GM06990 (cell line): ENCODE measurements at places on chromosomes 7 and 10.

DNA sequence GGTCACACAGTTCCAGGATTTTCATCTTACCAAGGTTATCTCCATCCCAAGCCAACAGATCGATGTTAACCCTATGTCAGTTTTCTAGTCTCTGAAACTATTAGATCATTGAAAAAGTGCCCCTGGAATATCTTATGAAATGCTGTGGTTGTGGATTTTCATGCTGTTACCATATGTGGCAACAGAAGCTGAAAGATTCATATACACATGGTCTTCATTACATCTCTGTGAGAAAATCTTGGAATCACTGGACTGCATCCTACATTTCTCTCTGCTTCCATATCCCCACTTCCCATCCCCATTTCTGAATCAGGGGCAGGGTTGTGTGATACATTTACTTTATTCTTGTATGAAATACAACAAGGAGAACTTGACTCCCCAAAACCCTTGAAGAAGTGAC, 146.1 kb downstream of the SLC16A9 start:
- DNase-seq: no peak

GRCh38 chr10:30847642-30848041, 184.0 kb downstream of the ZNF438 start:
- DNase-seq: no peak

DNA sequence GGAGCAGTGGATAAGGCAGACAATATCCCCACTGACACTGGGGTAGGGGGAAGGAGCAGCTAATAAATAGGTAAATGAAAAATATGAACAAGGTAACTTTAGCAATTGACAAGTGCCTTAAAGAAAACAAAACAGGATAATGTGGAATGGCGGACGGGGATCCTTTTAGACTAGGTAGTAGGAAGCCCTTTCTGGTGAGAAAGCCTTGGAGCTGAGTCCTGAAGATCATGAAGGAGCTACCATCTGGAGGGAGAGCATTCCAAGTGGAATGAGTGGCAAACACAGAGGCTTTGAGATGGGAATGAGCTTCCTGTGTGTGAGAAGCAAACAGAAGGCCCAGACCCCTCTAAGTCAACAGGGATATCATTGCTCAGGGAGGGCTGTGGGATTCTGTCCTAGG, 16.0 kb upstream of the ATXN7L1 start:
- DNase-seq: no peak

- no peak for DNase-seq
Measured at GRCh38 chr7:116740755-116741462, 68.9 kb downstream of the MET start.

DNA sequence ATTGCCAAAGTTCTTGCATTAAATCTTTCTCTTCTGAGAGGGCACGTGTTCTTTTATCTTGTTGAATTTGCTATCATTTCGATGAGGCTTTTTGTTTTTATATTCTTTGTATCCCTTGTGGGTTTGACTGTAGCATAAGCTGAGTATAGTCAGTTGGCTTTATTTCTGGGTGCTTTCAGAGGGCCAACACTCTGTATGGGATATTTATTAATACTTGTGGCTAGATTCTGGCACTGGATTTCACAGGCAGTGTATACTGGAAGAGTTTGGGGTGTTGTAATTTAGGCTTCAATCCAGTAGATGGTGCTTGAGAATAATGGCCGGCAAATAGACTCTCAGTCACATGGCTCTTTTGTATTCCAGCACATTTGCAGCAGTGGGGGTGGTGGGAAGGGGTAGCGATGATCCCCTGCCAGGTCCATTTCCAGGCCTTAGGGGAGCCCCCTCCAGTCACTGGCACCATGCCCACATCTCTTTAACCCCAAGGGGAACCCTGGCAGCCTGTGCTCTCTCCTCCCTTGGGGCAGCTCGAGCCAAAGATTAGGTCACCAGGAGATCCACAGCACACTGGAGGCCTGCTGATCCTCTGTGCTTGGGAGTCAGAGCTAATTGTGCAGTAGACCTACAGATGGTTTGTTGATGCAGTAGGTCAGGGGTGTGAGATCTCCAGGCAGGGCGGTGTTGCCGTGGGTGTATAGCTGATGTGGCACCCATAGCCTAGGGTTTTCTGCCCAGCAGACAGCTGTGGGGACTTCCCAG, 81.8 kb downstream of the PTPN20 start:
- DNase-seq: peak; percentile 18

DNA sequence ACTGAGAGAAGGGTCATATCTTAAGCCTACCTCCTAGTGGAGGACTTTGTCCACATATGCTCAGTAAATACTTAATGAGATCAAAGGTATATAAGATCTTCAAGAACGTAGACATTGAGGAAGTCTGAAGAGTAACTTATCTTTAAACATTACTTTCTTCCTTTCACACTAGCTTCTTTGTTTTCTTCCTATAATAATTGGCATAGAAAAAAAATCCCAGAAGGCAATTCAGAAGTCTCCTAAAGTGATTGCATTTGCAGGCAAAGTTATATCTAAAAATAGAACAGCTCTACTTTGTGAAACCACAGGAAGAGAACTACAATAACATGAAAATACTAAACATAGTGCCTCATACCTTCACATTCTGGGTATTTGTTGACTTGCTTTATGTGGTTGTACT, 150.4 kb downstream of the PPP1R3A start:
- DNase-seq: no peak

DNA sequence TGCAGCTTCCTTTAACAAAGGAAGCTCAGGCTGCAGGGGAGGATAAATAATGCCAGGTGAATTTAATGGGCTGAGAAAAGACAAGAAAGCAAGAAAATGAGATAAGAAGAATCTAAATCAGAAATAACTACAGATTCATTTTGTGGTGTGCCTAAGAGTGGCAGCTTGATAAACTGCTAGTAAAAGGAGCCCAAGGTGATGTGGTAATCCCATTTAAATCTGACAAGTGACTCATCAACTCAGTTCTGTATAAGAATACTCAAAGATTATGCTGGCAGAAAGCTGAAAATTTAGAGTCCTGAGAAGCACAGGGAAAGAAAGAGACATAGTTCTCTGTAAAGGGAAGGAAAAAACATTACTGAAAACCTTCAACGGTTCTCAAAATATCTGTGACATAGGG, 109.4 kb upstream of the PDE1C start:
- no peak for DNase-seq

DNA sequence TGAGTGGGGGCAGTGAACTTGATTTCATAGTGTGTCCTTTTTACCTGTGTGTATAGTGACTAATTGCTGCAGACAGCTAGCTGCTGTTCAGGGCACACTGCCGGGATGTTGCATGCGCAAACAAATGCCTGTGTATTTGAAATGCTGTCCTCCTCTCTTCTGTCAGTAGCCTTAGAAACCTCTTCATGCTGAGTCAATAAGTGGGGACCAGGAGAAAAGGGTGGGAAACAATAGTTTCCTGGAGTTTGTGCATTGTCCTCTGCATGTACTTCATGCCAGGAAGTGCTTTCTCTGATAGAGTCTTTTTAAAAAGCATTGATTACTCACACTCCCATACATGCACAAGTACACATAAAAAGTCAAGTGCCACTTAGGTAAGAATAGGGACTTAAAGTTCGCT, 1183.7 kb upstream of the CELF2 start:
- DNase-seq: no peak

DNA sequence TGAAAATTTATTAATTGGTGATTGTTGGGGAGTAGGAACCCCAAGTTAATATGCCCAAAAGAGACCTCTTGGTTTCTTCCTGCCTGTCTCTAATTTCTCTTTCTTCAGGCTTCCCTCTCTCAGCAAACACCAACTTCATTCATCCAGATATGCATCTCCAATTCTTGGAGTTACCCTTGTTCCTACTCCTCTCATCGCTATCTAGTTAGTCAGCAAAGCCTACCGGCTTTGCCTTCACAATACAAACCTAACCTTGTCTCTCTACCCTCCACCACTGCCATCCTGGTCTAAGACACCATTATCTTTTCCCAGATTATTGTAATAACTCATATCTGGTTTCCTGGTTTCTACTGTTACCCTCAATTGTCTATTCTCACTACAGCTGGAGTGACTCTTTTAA, 47.9 kb downstream of the MRPL32 start:
- DNase-seq: no peak

GRCh38 chr7:133828906-133829305, 298.2 kb upstream of the LRGUK start:
- no peak for DNase-seq

- DNase-seq: no peak
Measured at GRCh38 chr10:48551861-48552591, 52.8 kb downstream of the ARHGAP22 start.

DNA sequence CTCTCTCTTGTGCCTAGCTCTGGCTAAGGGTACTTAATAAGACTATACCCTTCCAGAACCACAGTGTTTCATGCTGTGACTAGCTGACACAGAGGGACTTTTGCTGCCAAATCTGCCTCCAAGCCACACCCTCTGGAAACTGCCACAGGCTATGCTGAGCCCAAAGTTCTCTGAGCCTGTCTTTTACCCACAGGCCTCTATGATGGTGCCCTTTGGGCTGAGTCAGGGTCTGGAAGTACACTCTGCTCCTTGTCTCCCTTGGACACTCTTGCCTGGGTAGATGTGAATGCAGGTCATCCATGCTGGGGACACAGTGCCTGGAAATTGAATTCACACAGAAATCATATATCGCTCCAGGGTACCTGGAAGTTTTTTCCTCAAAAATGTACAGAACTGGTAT, 22.6 kb downstream of the DYDC1 start:
- DNase-seq: no peak

DNA sequence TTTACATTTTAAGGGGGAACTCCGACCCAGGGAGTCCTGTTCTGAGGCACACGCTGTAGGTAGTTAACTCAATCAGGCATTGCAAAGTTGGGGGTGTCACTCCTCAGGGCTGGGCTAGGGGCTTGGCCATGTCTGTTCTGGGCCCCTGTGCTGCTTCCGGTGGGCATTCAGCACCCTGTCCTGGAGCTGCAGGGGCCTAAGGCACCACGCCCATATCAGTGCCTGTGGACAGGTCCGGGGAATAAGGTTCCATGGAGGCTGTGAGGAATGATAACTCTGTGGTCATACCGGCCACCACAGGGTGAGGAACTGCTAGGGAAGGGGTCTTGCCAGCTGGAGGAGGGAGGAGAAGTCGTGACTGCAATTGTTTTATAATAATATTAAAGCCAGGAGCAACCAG, 539.1 kb upstream of the FOXK1 start:
- DNase-seq: no peak

DNA sequence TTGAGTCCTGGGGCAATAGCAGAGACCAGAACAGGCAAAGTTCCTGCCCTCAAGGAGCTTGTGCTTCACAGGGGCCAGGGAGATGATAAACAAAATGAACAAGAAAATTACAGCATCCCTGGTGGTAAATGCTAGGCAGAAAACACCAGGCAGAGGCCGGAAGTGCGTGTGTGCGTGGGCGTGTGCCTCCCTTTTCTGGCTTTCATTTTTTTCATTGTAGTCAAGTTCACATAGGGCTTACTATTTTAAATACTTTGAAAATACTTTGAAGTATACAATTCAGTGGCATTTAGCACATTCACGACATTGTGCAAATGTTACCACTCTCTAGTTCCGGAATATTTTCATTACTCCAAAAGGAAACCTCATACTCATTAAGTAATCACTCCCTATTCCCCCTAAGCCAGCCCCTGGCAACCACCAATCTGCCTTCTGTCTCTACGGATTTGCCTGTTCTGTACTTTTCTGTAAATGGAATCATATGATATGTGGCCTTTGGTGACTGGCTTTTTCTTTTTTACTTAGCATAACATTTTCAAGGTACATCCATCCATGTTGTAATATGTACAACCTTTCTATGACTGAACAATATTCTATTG, 88.1 kb upstream of the PDCD4 start:
- no peak for DNase-seq

DNA sequence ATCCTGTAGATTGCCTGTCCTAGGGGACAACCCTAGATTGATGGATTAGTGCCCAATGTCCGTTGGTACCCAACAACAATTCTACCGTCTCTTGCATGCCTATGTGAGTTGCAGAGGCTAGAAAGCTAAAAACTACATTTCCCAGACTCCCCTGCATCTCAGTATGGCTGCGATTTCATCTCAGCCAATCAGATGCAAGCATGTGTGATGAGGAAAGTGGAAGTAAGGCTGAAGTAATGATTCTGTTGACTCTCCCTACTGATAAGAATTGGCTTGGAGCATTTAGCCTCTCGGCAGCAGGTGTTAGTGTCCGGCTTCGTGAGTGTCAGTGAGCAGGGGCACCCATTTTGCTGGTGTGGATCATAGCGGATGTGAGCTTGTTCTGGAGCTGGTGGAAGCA, 171.9 kb downstream of the FGFR2 start:
- no peak for DNase-seq

DNA sequence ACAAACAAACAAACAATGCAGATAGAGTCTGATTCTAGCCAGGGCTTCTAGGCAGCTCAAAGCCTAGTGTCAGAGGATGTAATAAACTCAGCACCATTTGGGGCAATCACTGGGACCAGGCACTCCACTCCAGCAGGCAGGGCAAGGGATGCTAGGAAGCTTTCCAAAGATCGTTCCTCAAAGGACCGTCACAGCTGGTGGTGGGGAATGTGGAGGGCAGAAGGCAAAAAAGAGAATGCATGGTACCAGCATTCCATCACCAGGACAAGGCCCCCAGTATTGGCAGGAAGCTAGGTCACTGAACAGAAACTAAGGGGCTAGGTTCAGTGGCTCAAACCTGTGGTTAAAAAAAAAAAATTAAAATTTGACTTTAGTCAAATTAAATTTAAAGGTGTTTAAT, 94.2 kb downstream of the CUL2 start:
- no peak for DNase-seq

DNA sequence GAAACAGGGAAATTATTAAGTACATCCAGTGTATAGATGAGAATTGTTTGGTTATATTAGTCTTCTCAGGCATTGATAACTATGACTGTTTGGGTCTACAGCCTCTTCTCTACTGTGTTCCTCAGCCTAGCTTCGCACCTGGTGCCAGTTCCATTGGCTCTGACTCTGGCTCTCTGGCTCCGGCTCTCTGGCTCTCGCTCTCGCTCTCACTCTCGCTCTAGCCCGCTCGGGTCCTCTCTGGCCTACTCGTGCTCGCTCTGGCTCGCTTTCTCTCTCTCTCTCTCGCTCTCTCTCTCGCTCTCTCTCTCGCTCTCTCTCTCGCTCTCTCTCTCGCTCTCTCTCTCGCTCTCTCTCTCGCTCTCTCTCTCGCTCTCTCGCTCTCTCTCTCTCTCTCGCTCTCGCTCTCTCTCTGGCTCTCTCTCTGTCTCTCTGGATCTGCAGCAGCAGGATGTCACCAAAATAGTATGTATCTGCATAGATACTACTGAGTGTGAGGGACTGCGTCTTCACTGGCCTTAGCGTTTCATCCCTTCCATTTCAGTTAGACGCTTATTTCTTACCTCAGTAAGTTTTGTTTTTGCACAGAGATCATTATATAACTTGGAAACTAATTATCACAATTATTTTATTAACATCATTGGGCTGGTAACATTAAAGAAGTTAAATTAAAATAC, 6.5 kb upstream of the SSBP1 start:
- DNase-seq: no peak

- no peak for DNase-seq
Measured at GRCh38 chr10:29345144-29345909, 56.5 kb downstream of the LYZL1 start.

DNA sequence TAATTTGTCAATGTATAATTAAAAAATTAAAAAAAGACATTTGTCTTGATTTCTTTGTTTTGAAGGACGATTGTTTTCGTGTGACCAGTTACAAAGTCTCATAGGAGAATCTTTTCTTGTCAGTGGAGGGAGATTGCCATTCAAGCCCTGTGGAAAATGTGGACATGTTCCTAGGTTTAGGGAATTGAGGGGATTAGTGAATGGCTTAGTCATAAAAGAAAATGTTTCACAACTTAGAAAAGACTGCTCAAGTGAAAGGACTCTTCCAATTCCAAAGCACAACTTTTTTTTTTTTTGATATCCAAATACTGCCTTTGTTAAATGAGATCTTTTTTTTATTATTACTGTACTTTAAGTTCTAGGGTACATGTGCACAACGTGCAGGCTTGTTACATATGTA, 140.7 kb upstream of the HABP2 start:
- DNase-seq: no peak
